Effector memory CD4-positive, alpha-beta T cell (primary cell): ENCODE measurements at places on chromosomes 6 and 20.
A peak's percentile ranks its signal among the peaks of the same experiment; 100 is the strongest.

DNA sequence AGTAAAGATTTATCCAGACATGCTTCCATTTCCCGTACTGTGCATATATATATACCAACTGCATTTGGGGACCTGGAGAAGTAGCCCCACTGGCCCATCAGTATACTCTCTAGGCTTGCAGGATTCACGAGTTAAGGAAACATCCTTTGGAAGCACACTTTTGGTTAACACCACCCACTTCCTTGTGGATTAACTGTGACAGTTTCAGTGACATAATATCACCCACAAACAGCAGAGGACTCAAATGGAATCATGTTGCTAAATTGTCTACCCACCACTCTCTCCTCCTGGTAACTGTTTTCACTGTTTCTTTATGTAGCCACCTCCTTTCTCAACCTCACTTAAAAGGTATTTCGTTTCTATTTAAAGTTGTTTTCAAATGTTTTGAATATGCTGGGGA is 55.0 kb downstream of the PROKR2 start:
- H3K27me3 ChIP-seq: no peaks in the 10 kb centered on the region
- no peaks in the 10 kb centered on the region for H3K4me1 ChIP-seq
- H3K36me3 ChIP-seq: no peaks in the 10 kb centered on the region
- no peak overlapping the region for H3K27ac ChIP-seq
- no peak overlapping the region for H3K4me3 ChIP-seq

DNA sequence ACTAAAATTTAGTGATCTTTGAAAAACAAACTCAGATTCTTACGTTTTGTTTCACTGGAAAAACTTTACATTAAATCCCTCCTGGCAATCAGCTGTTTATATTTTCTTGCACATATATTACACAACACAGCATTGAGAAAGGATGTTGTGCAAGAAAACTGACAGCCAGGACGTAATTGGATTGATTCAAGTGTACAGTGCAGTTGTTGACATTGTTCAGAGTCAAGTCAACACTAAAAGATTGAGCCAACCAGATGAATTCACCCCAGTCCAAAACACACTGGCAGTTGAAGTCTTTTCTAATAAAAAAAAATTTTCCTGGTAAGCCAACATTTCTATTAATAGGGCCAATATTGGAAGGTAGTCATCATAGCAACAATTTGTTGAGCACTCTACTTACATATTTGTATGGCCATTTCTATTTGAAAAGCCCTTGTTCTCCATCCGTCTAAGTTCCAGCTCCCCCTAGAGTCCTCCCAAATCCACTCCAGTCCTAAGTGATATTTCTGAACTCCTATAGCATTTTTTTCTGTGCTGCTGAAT is 20.9 kb upstream of the VNN1 start:
- H3K4me1 ChIP-seq: peaks cover 3% of the 10 kb centered on the region
- H3K27ac ChIP-seq: no peak overlapping the region
- H3K27me3 ChIP-seq: no peaks in the 10 kb centered on the region
- H3K4me3 ChIP-seq: no peak overlapping the region
- DNase-seq: no peak

DNA sequence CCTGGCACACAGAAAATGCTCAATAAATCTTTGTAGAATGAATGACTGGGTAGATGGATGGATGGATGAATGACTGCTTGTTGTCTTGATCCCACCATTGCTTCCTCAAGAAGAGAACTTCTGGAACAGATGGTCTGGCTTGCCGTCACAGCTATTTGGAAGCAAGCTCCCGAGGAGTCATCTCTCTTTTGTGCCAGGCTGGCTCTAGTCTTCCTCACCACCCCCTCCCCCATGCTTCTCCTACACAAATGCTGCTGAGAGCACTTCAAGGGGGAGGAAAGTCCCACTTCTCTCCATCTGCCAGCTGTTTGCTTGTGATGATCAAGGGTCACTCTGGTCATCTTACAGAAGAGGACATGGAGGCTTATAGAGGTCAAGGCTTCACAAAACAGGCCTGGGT is 11.6 kb upstream of the KCNG1 start:
- no peak overlapping the region for H3K4me3 ChIP-seq
- H3K36me3 ChIP-seq: no peaks in the 10 kb centered on the region
- H3K27me3 ChIP-seq: peaks cover 8% of the 10 kb centered on the region
- no peak overlapping the region for H3K27ac ChIP-seq

- no peak overlapping the region for H3K4me3 ChIP-seq
- H3K4me1 ChIP-seq: no peaks in the 10 kb centered on the region
- no peak overlapping the region for H3K27ac ChIP-seq
- no peaks in the 10 kb centered on the region for H3K27me3 ChIP-seq
- DNase-seq: no peak
- no peaks in the 10 kb centered on the region for H3K36me3 ChIP-seq
Measured at GRCh38 chr20:4435225-4435624, 286.5 kb upstream of the PRND start.

DNA sequence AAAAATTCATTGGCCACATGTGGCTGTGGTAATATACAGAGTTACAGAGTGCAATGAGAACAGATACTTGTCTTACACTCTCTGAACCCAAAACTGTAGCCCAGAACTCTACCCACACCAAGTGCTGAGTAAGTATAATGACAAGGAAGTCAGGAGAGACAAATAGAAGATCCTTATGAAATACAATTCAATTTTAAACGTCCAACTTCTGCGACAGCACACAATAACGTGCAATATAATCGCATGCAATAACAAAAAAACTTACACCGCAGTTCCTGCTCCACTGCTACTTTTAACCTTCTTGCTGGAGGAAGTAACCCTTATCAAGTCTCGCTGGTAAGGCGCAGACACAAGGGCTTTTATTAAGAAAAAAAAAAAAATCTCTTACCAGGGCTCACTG is 881 bp downstream of the SFT2D1 start:
- H3K36me3 ChIP-seq: peaks cover 7% of the 10 kb centered on the region
- H3K27me3 ChIP-seq: no peaks in the 10 kb centered on the region
- H3K27ac ChIP-seq: no peak overlapping the region
- H3K4me1 ChIP-seq: peaks cover 4% of the 10 kb centered on the region
- peak overlapping the region; percentile 89 for H3K4me3 ChIP-seq
- DNase-seq: no peak

DNA sequence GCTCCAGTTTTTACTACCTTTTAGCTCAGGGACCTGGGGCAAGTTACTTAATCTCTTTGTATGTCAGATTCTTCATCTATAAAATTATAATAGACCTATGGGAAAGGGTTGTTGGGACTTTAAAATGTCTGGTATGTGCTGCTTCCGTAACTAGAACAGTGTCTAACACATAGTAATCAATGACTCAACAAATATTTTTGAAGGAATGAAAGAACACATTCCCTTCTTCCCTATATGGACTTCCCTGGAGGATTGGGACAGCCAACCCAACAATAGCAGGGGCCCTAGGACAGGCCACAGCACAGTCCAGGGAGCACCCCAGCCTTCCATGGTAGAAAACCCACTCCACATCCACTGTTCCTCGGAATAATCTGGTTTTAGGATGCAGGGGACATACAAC is 50.7 kb upstream of the TPD52L1 start:
- no peak overlapping the region for H3K27ac ChIP-seq
- no peak overlapping the region for H3K4me3 ChIP-seq
- H3K36me3 ChIP-seq: no peaks in the 10 kb centered on the region
- H3K4me1 ChIP-seq: no peaks in the 10 kb centered on the region
- no peak for DNase-seq

GRCh38 chr6:107304421-107305025 is 154.8 kb downstream of the PDSS2 start:
- H3K36me3 ChIP-seq: no peaks in the 10 kb centered on the region
- H3K4me1 ChIP-seq: no peaks in the 10 kb centered on the region
- H3K4me3 ChIP-seq: no peak overlapping the region
- no peaks in the 10 kb centered on the region for H3K27me3 ChIP-seq
- H3K27ac ChIP-seq: no peak overlapping the region
- DNase-seq: no peak

- H3K36me3 ChIP-seq: peaks cover 37% of the 10 kb centered on the region
- peak; percentile 27 for DNase-seq
- peak overlapping the region; percentile 89 for H3K27ac ChIP-seq
- H3K4me3 ChIP-seq: peak overlapping the region; percentile 93
- peaks cover 20% of the 10 kb centered on the region for H3K4me1 ChIP-seq
Measured at GRCh38 chr6:33578588-33579011, 1.5 kb downstream of the BAK1 start.

- no peak overlapping the region for H3K27ac ChIP-seq
- peaks cover 6% of the 10 kb centered on the region for H3K36me3 ChIP-seq
- no peak overlapping the region for H3K4me3 ChIP-seq
- no peak for DNase-seq
- H3K27me3 ChIP-seq: no peaks in the 10 kb centered on the region
Measured at GRCh38 chr6:130178692-130179091, 44.1 kb downstream of the SAMD3 start.

- H3K4me3 ChIP-seq: no peak overlapping the region
- H3K27me3 ChIP-seq: no peaks in the 10 kb centered on the region
- no peak for DNase-seq
Measured at GRCh38 chr20:61960836-61961235, 104.8 kb downstream of the TAF4 start.

GRCh38 chr20:1307571-1307971 is 21.4 kb downstream of the SDCBP2 start:
- H3K4me1 ChIP-seq: no peaks in the 10 kb centered on the region
- no peak for DNase-seq
- no peak overlapping the region for H3K4me3 ChIP-seq
- H3K27me3 ChIP-seq: no peaks in the 10 kb centered on the region
- H3K27ac ChIP-seq: no peak overlapping the region

- no peak overlapping the region for H3K27ac ChIP-seq
- DNase-seq: no peak
- no peaks in the 10 kb centered on the region for H3K4me1 ChIP-seq
Measured at GRCh38 chr6:142722012-142722411, 223.0 kb downstream of the HIVEP2 start.

DNA sequence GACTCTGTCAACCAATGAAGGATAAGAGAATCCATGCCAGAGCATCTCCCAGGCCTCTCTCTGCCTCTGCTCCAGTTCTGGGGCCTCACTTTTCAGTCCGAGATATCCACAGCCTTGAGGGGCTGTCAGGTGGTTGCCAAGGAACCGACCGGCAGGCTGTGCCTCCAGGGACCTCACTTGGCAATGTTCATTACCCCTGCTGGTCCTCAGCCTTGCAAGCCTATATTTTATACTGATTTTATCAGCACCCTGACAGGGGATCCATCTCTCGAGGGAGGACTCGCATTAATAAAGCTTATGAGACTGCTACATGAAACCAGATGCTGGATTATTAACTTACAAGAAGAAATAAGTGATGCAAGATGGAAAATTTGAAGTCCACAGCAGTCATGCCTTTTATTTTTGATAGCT is 39.9 kb downstream of the TMC2 start:
- no peak overlapping the region for H3K27ac ChIP-seq
- H3K36me3 ChIP-seq: no peaks in the 10 kb centered on the region
- H3K27me3 ChIP-seq: no peaks in the 10 kb centered on the region
- DNase-seq: no peak
- H3K4me3 ChIP-seq: no peak overlapping the region

DNA sequence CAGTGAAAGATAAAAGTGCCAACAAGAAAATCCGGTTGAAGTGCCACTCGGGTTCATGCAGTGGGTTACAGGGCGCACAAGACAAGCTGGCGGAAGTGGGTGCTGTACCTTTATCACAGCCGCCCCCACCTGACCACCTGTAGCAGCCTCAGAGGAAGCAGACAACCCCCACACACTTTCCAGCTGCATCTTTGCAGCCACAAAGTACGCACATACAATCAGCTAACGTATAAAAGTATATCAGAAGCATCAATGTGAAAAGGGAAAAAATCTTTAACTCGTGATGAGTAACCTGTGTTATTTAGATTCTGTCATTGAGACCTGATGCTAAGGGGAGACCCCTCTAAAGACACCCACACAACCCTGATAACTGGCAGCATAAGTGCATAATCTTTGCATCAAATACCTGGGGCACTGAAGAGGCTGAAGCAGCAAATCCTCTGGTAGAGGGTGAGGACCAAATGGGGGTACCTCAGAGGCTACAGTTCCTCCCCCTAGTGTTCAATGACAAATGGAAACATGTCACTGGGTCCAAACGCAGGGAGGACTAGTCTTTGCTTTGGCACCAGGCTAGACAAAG is 22.1 kb downstream of the BACH2 start:
- DNase-seq: peak; percentile 82
- peaks cover 27% of the 10 kb centered on the region for H3K4me1 ChIP-seq
- no peaks in the 10 kb centered on the region for H3K27me3 ChIP-seq
- H3K27ac ChIP-seq: peak overlapping the region; percentile 84
- H3K36me3 ChIP-seq: no peaks in the 10 kb centered on the region

- H3K4me3 ChIP-seq: no peak overlapping the region
- no peaks in the 10 kb centered on the region for H3K27me3 ChIP-seq
- no peak for DNase-seq
- no peaks in the 10 kb centered on the region for H3K4me1 ChIP-seq
Measured at GRCh38 chr6:42923666-42924065, 5.6 kb upstream of the CNPY3 start.

GRCh38 chr20:18388860-18389259 is 78.0 kb downstream of the DZANK1 start:
- H3K36me3 ChIP-seq: no peaks in the 10 kb centered on the region
- no peak overlapping the region for H3K4me3 ChIP-seq
- H3K27ac ChIP-seq: no peak overlapping the region
- no peaks in the 10 kb centered on the region for H3K4me1 ChIP-seq
- DNase-seq: no peak

GRCh38 chr20:62980970-62981369 is 25.8 kb downstream of the BHLHE23 start:
- no peak overlapping the region for H3K27ac ChIP-seq
- H3K4me3 ChIP-seq: no peak overlapping the region
- DNase-seq: no peak
- H3K4me1 ChIP-seq: peaks cover 47% of the 10 kb centered on the region

- H3K36me3 ChIP-seq: no peaks in the 10 kb centered on the region
- no peak overlapping the region for H3K27ac ChIP-seq
- H3K4me3 ChIP-seq: no peak overlapping the region
- no peak for DNase-seq
- H3K4me1 ChIP-seq: no peaks in the 10 kb centered on the region
- no peaks in the 10 kb centered on the region for H3K27me3 ChIP-seq
Measured at GRCh38 chr20:24998631-24999445, 6.3 kb upstream of the APMAP start.

GRCh38 chr6:4282926-4283325 is 147.6 kb upstream of the ECI2 start:
- no peaks in the 10 kb centered on the region for H3K36me3 ChIP-seq
- DNase-seq: no peak
- no peak overlapping the region for H3K4me3 ChIP-seq
- no peak overlapping the region for H3K27ac ChIP-seq
- H3K4me1 ChIP-seq: no peaks in the 10 kb centered on the region
